CD14-positive monocyte (primary cell): ENCODE measurements at places on chromosomes 1 and 21.

DNA sequence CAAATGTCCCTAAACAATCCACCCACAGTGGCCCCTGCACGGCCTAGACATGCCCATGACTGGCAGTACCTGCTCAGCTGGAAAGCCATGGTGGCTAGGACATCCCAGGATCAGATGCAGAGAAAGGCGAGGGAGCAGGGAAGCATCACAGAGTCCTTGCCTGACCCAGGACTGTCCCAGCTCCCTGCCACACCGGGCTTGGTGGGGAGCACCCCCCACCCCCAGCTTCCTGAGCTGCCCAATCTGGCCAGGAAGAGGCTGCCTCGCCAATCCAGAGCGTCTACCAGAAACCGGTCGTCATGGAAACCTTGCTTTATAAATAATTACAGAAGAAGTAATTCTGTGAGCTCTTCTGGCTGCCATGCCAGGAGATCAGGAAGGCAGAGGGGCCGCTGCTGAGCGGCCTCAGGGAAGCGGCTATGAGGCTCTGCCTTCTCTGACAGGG is 34.8 kb downstream of the ACOT7 start:
- DNase-seq, result no peak

GRCh38 chr1:47774986-47775834 is 222.0 kb downstream of the TRABD2B start:
- no peak for DNase-seq

GRCh38 chr1:208644401-208645160 is 400.4 kb upstream of the PLXNA2 start:
- no peak for DNase-seq

DNA sequence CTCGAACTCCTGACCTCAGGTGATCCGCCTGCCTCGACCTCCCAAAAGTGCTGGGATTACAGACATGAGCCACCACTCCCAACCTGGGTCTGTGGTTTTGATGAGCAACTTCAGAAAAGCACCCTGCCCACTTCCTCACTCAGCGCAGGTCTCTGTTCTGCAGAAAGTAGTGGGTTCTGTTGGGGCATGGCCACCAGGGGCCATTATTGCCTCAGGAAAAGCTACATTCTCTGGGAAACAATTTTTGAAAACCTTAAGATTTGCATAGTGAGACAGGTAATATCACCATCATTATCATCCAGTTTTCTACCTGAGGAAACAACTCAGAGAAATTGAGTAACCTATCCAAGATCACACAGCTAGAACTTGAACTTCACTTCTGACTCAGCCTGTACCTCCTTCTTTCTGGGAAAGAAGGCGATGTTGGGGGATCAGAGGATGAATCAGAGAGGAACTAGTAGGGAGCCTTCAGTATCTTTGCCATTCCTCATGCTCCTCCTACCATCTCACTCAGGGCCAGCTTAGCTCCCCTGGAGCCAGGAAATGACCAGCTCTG is 7.1 kb upstream of the NES start:
- no peak for DNase-seq

- DNase-seq, result no peak
Measured at GRCh38 chr1:65623895-65624294, 168.8 kb upstream of the PDE4B start.
